ENCODE measurements at places on chromosomes 3 and 15.

- no peak for DNase-seq
These were observed 3.7 kb upstream of the NGRN start for GRCh38 chr15:90261811-90262210.

- DNase-seq: no peak
These were observed 37.0 kb downstream of the MITF start for GRCh38 chr3:69776289-69776688.

DNA sequence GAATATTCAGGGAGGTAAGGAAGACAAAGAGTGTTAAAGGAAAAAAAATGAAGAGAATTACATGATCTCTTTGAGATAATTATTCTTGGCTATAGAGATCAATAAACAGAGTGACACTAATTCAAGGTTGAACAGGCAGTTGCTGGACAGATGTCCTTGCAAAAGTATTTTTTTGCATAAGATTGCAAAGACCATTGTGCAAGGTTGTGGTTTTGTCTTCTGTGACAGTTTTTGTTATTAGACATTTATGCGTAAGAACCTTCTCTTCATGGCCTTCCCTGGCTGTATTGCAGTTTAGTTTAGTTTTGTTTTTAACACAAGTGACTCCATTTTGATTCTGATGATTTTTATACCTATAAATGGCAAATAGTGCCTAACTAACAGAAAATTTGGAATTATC, 682.8 kb upstream of the ARPP21 start:
- no peak for DNase-seq

DNA sequence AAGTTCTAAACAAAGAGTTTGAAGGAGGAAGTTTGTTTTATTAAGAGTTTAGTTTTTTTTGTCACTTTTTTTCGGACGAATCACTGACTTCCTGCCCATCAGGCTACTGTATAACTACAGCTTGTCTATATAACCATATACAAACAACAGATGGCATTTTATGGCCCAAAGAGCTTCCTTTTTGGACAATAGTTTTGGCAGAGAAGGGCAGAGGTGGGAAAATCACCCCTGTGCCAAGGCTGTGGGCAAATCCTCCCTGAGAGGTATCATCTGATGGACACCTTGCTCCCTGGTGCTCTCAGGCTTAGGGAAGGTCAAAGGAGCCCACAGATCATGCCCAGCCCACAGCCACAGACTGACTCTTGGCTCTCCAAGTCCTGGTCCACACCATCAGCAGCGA, 113.4 kb downstream of the OXNAD1 start:
- no peak for DNase-seq

DNA sequence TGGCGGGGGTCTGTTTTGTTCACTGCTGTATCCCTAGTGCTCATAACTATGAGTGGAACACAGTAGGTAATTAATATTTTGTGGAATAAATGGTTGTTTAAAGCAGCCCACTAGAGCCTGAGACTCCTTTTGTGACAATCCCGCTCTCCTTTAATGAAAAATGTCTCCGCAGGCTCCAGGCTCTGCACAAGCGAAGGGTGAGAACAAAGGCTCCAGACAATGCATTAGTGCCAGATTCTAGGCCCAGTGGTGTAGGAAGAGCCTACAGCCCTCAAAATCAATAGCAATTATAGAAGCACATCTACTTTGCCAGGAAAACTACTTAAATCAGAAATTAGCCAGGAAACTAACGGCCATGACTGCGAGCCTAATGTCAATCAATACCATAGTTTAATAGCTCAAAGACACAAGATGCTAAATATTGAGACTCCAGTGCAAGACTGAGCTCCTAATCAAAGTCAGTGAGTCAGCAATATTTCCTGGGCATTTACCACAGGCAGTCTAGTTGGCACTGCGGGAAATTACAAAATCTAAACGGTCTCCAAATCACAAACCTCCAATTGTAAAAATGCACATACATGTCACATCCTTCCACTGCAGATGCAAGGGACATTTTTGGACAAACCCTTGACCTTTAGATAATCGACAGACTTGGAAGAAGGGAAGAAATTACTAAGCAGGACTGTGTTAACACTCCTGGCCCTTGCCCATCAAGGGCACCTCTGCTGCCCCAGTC, 2.3 kb downstream of the ANXA2 start:
- DNase-seq: peak; percentile 73

GRCh38 chr15:98519767-98520550, 128.4 kb upstream of the IGF1R start:
- DNase-seq: no peak

GRCh38 chr3:66401157-66401550, 99.7 kb downstream of the LRIG1 start:
- DNase-seq: no peak

- DNase-seq: peak; percentile 96
These were observed 2.0 kb downstream of the WNT5A start for GRCh38 chr3:55484801-55485791.

DNA sequence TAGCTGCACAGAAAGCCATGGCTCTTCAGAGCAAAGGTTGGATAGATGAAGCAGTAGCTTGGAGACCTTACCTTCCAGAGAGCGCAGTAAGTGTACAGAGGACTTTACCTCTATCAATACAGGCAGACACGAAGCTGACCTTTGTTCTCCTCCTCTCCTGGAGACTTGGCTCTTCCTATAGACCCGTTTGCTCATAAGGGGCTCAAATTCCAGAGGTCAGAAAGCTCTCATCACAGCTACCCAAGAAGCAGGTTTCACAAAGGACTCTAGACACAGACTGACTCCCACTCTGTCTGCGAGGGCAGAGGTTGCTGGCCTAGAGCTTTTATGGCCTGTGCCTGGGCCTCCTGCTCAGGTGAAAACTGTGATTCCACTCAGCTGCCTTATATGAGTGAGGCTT, 35.4 kb upstream of the TOPAZ1 start:
- no peak for DNase-seq

- no peak for DNase-seq
These were observed 249.1 kb downstream of the CTNNB1 start for GRCh38 chr3:41448396-41448795.

- DNase-seq: no peak
These were observed 57.6 kb downstream of the CD86 start for GRCh38 chr3:122112754-122113153.

DNA sequence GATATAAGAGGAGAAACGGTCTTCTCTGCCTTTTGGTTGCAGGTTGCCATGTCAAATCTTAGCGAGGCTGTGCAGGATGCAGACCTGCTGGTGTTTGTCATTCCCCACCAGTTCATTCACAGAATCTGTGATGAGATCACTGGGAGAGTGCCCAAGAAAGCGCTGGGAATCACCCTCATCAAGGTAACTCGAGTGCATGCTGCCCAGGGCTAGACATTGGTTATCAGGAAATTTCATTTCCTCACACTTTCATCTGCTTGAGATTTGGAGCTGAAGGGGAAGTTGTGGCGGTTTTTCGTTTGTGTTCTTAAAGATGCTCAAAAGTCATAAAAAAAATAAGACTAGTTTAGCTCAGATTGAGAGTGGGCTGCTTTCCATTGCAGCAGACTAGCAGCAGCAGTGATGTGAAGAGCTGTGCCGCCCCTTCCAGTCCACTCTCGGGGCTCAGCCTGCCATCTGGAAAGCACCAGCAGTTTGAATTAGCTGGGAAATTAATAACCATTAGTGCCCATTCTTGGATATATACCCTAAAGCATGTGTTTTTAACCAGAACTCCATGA, 32.2 kb downstream of the GPD1L start:
- no peak for DNase-seq

DNA sequence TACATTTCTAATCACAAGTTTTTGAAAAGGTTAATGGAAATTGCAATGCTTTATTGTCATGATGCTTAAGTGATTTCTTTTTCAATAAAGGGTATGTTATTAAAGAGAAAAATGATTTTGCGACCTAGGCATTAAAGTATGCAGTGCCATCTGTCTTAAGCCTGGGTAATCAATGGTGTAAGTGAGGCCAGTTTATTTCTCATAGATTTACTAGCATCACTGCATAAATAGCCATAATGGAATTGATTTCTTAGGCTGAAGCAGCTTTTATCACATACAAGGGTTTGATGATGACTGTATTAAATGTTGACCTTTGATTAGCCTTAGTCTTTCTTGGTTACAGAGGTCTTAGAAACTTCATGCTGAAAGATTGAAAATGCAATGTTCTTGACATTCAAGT, 347.4 kb downstream of the FEZF2 start:
- DNase-seq: no peak
